ENCODE measurements at places on chromosomes 5 and 9.

- DNase-seq = no peak
Measured at GRCh38 chr9:13718086-13718485, 438.6 kb upstream of the MPDZ start.

DNA sequence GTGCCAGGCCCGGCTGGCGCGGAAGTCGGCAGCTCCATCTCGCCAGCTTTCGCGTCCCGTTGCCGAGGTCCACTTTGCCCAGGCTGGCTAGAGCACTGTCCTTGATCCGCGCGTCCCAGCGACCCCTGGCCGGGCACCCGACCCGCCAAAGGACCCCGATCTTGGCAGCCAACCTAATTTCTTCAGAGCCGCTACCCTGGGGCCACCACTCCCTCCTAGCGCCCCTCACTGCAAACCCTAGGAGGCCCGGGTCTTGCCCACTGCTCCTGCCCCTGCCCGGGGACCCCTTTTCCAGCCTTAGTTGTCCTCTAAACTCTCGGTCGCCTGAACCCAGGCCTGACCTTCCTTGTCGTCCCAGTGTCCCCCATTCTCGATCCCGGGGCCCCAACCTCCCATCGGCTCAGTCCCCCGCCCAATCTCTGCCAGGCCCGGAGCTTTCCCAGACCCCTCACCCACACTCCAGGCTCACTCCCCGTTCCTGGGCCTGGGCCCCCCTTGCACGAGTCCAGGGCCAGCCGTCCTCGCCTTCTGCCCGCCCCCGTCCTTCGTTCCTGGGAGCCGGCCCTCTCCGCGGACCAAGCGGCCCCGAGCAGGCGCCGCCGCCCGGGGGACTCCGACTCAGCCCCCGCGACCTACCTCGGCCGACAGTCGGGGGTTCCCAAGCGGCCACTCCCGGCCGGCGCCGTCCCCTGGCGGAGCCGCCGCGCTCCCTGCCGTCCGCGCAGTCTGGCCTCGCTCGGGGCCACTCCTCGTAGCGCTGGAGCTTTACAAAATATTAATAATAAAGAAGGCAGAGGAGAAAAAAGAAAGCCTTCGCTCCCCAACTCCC is 701 bp upstream of the LMX1B start:
- no peak for DNase-seq

- no peak for DNase-seq
Measured at GRCh38 chr9:6978591-6978990, 220.8 kb downstream of the KDM4C start.

- no peak for DNase-seq
Measured at GRCh38 chr5:88145611-88146467, 122.8 kb downstream of the TMEM161B start.

DNA sequence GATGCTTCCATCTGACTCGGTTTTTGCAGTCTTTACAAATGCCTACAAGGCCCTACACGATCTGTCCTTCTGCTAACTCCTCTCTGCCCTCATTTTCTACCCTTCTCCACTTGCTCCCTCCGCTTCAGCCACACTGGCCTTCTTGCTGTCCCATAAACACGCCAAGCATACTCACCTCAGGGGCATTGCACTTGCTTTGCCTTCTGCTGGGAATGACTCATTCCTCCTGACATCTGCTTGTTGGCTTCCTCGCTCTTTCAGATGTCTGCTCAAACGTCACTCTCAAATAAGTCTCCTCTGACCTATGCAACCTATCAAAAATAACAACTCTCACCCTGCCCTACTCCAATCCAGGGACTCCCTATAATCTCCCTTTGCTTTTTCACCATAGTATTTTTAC is 28.2 kb downstream of the CDC25C start:
- no peak for DNase-seq

- DNase-seq = no peak
Measured at GRCh38 chr9:75414371-75415160, 326.3 kb downstream of the OSTF1 start.

GRCh38 chr5:149559706-149560105 is 8.5 kb upstream of the CSNK1A1 start:
- no peak for DNase-seq
